Aorta (tissue), 5 donors: ENCODE measurements at places on chromosomes 5 and 9.
A peak's percentile ranks its signal among the peaks of the same experiment; 100 is the strongest.

GRCh38 chr9:29625292-29625731, 2052.0 kb upstream of the C9orf72 start:
- no peaks in the 10 kb centered on the region for H3K4me1 ChIP-seq
- DNase-seq: no peak
- H3K4me3 ChIP-seq: no peak overlapping the region
- H3K27ac ChIP-seq: no peak overlapping the region

- no peaks in the 10 kb centered on the region for H3K27me3 ChIP-seq
- H3K27ac ChIP-seq: no peak overlapping the region
- no peaks in the 10 kb centered on the region for H3K4me1 ChIP-seq
- H3K36me3 ChIP-seq: no peaks in the 10 kb centered on the region
Measured at GRCh38 chr9:95653246-95653645, 136.5 kb upstream of the PTCH1 start.

DNA sequence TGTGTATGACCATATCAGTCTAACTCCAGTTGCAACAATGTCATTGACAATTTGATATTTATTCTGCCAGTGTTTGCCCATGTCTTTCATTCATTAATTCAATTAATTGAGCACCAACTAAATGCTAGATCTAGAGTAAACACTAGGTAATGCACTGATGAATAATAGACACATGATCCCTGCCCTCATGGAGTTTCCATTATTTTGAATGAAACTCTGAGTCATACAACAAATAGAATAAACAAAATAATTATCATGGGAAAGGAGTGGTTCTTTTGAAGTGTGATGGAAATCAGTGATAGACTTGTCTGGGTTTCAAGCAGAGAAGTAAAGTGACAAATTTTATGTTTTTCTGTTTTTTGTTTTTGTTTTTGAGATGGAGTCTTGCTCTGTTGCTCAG, 4.6 kb downstream of the ARHGEF37 start:
- no peak overlapping the region for H3K27ac ChIP-seq
- no peak for DNase-seq
- H3K36me3 ChIP-seq: no peaks in the 10 kb centered on the region
- H3K4me1 ChIP-seq: peaks cover 2% of the 10 kb centered on the region

GRCh38 chr5:180639741-180640610, 9.4 kb downstream of the FLT4 start:
- DNase-seq: no peak
- H3K4me1 ChIP-seq: no peaks in the 10 kb centered on the region
- H3K27ac ChIP-seq: no peak overlapping the region
- H3K27me3 ChIP-seq: no peaks in the 10 kb centered on the region
- H3K36me3 ChIP-seq: no peaks in the 10 kb centered on the region

DNA sequence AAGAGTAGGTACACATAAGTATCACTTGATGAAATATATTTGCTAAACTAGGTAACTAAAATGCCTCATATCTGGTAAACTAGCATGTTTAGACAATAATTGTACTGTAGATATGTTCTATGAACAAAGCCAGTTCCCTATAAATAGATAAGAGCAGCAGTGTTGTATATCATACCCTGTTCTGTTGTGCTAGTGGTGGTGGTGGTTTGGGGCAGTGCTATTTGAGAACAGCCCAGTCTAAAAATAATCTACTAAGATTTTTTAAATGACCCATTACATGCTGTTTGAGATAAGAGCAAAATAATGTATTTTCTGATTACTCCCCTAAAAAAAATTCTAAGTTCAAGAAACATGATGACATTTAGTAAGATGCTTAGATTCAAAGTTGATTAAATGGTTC, 829.2 kb upstream of the DMAC1 start:
- no peak overlapping the region for H3K27ac ChIP-seq
- DNase-seq: no peak
- no peaks in the 10 kb centered on the region for H3K36me3 ChIP-seq
- no peaks in the 10 kb centered on the region for H3K27me3 ChIP-seq

DNA sequence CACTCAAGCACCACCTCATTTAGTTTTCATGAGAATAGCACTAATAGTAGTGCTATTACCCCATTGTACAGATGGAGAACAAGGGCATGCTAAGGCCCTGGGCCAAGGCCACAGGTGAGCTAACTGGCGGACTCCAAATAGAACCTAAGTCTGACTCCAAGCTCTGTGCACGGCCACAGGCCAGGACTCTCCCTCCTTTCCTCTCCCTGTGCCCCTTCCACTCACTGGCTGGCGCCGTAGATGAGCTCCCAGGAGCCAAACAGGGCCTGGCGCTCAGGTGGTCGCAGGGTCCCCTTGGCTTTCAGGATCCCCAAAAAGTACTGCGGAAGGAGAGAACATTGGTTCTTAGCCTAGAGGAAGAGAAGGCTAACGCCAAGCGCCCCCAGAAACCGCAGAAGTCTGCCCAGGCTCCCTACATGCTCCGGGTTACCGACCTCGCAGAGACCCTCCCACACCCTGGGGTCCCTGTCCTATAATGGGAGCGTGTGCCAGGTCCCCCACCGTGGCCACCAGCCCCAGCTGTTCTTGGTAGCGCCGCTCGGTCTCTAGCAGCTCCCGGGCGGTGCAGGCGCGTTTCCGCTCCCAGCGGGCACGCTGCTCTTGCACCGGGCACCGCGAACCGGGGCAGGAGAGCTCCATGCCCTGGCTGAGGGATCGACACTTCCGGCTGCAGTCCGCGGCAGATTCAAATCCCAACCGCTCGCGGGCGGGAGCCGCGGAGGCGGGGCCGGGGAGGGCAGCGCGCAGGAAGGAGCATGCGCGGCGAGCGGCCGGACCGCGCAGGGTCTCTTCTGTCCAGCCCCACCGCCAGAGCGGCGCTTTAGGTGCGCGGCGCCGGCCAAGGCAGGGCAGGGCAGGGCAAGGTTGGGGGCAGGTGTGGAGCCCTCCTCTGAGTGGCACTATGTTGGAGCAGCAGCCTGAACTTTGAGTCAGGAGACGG, at the start of gene ARHGEF39:
ARHGEF39 (minus strand) TSS at position 665 of the 940 bp plus-strand sequence; CDS start at position 639, 26 bp downstream.
- no peaks in the 10 kb centered on the region for H3K4me1 ChIP-seq
- H3K27ac ChIP-seq: peak within 1 kb of the TSS; percentile 13
- H3K4me3 ChIP-seq: peak within 1 kb of the TSS; percentile 43
- no peaks in the 10 kb centered on the region for H3K27me3 ChIP-seq

DNA sequence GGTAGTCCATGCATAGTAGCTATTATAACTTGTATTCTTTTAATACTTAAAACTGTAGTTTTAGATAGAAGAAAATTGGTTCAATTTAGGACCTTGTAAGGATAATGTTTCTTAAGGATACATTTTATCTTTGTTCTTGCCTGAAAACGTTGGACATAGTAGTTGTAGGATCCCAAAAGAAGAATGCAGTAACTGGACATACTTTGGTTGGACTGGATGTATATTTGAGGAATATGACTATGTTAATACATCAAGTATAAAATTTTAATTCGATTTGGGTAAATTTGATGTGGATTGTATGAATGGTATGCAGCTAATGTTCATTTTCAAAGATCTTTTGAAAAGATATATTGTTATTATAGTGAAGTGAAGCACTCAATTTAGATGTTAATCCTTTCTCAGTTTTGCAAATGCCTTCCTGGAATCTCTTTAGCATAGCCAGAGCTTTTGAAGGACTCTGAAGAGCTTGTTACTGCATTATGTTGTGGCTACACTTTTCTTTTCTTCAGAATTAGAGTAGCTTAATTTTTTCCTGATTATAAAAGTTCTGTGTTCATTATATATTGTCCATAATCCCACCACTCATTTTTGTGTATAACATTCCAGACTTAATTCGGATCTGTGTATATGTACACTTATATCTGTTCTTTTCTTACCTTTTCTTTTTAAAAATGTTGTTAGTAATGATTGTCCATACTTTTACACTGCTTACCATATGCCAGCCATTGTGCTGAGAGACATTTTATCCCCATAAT, 41.2 kb downstream of the LRRTM2 start:
- no peaks in the 10 kb centered on the region for H3K27me3 ChIP-seq
- no peak overlapping the region for H3K4me3 ChIP-seq
- H3K36me3 ChIP-seq: peaks cover 1% of the 10 kb centered on the region
- H3K27ac ChIP-seq: no peak overlapping the region
- H3K4me1 ChIP-seq: peaks cover 1% of the 10 kb centered on the region
- no peak for DNase-seq
